ENCODE measurements at places on chromosomes 7 and 10.

DNA sequence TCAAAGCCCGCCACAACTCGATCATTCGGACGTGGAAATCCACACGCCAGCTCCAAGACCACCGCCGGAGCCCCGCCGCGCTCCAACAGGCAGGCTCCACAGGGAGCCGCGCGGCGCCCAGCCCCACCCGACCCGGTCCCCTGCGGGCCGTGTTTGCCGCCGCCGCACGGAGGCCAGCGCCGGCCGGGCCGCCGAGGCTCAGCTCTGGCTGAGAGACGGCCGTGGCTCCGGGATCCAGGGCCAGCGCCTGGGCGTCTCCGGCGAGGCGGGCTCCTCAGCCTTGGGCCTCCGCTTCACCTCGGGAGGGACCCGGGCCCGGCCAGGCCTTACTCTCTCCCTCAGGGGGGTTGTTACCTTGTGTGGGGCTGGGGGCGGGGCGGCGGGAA, 333 bp downstream of the SMNDC1 start:
- DNase-seq: no peak

DNA sequence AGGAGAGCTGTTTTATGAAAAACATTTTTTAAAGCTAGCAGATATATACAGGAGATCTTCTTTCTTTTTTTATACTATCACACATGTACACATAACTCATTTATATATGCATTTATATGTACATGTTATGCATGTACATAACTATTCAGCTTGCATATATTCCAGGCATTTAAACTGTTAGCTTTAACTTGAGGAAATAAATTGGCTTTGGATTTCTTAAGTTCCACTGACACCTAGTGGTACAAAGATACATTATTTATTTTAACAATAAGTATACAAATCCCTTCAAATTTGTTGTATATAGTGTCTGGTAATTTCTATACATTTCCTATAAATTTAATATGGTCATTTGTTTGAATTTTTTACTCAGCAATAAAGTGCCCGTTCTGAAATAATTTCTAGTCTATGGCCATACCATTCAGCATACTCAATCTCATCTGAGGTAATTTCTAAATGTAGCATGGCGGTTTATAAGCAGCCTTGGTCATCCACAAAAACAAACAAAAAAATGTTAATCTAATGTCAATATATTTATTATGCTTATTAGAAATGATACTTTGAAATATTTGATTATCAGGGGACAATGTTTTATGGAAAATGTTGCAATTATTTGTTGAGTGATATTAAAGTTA, 11.6 kb downstream of the ZDHHC6 start:
- no peak for DNase-seq

DNA sequence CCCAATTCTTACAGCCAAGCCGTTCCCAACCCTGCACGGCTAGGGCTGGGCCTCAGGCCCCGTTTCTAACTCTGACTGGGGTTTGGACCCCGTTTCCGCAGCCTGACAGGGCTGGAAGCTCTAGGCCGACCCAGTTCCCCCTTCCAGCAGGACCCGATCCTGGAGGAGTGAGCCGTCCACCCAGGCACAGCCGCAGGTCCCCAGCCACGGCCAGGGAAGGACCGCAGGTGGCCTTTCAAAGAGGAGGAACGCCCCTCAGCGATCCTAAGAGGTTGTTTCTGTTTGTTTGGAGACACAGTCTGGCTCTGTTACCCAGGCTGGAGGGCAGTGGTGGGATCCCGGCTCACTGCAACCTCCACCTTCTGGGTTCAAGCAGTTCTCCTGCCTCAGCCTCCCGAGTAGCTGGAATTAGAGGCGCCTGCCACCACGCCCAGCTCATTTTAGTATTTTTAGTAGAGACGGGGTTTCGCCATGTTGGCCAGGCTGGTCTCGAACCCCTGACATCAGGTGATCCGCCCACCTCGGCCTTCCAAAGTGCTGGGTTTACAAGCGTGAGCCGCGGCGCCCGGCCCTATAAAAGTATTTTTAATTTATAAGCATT, 778 bp upstream of the GET4 start:
- DNase-seq: no peak

GRCh38 chr7:145812218-145812617, 304.4 kb upstream of the CNTNAP2 start:
- no peak for DNase-seq

DNA sequence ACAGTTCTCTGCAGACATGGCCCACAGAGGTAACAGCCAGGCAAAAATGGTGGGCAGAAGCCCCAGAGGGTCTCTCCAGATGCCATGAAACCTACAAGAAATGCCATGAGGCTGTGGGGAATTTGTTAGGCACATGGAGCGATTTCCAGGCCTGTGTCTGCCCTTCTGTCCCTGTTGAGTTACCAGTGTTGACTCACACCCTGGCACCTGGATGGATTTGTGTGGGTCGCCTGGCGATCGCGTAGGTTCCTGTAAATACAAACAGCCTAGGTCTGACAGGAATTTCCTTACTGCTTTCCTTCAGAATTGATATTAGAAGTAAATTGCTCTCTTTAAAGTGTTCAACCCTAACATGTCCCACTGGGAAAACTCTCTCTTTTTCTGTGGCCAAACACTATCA, 164.9 kb upstream of the EEPD1 start:
- DNase-seq: no peak

DNA sequence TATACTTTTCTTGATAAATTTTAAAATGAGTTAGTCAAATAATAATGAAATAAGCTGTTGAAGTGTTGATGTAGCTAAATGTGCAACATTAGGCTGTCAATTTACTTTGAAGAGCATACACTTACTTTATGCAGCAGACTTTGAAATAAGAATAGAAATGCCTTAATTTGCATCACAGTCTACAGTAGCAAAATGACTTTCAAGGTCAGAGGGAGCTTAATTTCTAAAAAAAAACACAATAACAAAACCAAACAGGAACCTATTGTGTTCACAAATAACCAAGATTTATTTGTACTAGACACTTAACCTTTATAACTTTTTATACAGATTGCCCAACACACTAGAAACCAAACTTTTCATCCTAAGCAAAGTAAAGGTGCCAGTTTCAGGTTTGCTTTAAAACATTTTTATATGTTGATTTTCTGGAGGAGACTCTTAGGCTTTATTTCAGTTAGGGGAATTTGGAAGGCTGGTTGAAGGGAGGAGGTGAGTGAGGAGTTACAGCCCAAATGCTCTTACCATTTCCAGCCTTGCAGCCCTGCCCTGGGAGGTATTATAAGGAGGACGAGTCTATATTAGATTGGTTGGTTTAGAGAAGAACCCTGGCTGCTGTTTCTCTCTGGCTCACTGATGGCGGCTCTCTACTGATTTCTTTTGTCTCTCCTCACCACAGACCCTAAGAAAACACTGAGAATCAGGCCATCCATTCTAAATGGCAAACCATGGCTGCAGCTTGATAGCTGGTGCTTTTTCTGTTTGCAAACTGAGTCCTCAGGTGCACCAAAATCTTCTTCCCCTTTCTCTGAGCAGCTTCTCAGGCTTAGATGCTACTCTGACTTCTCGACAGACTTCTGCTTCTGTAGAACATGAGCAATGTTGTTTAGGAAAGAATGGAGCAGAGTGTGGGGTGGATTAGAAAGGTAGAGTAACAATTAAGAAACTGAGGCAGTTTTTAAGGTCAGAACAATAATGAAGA, 55.2 kb upstream of the RPA3 start:
- no peak for DNase-seq

DNA sequence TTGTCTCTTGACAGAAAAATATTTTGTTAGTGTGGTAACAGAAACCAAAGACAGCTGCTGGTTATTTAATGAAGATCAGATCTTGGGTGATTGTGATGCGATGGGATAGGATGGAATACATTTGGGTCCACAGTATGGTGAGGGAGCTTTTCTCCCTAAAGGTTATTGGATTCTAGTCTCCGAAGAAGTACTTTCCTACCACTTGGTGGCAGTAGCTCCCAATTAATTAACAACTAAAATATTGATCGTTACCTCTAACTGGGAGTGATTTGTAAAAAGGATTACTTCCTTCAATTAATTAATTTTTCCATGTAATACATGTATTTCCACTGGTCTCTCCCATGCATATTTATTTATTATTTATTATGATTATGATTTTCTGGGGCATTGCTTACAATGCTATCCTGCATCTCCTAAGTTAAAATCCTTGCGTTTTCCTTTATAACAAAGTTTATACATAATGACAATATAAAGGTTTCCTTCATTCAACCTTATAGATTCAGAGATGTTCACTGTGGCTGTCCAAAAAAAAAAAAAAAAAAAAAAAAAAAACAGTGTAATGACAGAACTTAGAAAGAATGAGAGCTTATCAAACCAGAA, 25.6 kb downstream of the TMEM196 start:
- peak; percentile 28 for DNase-seq

- DNase-seq: no peak
Observed at GRCh38 chr7:117659531-117660011, 179.7 kb downstream of the CFTR start.

DNA sequence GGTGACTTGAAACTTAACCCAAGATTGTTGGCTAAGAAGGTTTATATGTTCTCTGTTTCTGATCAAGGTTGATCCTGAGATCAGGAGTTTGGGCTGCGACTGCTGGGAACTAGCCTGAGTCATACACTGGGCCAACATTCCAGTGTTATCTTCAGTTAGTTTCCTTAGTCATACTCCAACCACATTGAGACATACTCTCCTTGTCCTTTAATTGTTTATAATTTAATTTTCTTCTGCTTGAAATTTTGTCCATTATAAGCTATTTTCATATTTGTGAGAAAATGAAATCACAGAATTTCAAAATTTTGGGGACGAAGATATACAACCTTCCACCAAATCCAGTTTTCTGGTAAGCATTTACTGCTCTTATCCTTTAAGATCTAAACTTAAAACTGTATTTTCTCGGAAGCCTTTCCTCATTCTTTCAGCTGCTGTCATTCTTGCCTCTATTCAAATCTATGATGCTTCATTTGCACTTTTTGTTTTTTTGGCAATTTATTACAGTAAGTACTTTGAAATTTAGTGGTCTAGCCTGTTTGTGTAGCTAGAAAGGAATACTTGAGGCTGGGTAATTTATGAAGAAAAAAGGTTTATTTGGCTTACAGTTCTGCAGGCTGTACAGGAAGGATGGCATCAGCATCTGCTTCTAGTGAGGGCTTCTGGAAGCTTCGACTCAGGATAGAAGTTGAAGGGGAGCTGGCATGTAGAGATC, 63.4 kb upstream of the POT1 start:
- DNase-seq: peak; percentile 67

DNA sequence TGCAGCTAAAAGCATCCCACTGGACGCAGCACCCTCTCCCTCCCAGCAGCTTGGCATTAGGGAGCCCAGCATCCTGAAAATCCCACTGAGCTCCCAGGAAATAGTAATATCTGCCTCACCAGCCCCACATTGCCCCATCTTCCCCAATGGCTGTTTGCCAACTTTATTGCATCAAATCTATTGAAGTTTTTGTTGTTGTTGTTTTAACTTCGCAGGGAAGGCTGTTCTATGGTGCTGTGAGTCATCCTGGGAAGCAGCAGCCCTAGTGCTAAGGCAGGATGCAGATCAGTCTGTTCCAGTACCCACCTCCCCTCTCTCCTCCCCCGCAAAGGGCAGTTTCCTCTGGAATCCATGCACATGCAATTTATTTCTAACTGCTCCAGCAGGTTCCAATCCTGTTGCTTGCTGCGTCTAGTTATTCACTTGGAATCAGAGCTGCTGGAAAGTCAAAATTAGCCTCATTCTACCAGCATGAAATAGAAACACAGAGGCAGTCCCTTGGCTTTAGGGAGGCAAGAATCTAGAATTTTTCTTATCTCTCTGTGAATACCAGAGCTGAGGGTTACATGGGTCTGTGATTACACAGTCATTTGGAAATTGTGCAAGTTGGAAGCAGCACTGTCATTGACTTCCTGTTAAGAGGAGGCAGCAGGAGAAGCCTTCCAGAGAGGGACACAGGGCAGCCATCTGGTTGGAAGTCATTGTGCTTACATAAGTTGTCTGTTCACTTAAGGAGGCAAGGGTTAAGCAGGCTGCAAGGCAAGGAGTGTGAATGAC, 115.9 kb upstream of the CACUL1 start:
- DNase-seq: peak; percentile 83

GRCh38 chr10:93346694-93347093, 135.4 kb downstream of the MYOF start:
- DNase-seq: no peak

GRCh38 chr10:110335314-110336064, 30.8 kb upstream of the SMNDC1 start:
- no peak for DNase-seq

GRCh38 chr10:120318862-120319261, 138.2 kb upstream of the PLPP4 start:
- DNase-seq: no peak

DNA sequence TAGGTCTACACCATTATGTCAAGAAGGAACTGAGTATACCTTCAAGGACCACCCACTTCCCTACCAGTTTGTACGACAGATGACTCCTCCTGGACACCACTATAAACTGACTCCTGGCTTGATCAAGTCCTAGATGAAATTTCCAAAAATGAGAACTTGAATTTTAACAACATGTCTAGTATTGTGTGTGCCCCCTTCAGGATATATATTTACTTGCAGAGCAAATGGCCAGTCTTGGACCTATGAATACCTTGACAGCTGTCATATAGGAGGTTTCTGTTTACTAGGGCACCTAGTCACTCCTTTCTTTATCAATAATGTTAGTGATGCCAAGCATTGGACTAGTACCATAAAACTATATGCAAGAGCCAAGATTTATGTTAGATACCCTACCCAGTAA, 94.1 kb upstream of the TMEM26 start:
- no peak for DNase-seq

DNA sequence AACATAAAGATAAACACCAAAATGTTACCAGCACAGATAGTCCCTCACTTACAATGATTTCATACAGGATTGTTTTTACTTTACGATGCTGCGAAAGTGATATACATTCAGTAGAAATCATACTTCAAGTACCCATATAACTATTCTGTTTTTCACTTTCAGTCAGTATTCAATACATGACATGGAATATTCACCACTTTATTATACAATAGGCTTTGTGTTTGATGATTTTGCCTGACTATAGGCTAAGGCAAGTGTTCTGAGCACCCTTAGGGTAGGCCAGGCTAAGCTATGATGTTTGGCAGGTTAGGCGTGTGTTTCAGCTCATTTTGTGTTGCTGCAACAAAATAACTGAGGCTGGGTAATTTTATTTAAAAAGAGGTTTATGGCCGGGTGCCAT, 155.0 kb downstream of the RTKN2 start:
- DNase-seq: no peak

GRCh38 chr10:46528675-46529615, 27.5 kb downstream of the GPRIN2 start:
- DNase-seq: no peak

- no peak for DNase-seq
Observed at GRCh38 chr7:74672343-74672915, 14.9 kb downstream of the GTF2I start.

GRCh38 chr10:30940256-30940655, 91.4 kb downstream of the ZNF438 start:
- no peak for DNase-seq

GRCh38 chr7:45893996-45894664, 5.8 kb downstream of the IGFBP1 start:
- no peak for DNase-seq

- no peak for DNase-seq
Observed at GRCh38 chr10:2942938-2943337, 124.4 kb upstream of the PFKP start.

Data from kidney epithelial cell (primary cell).